HT-29 (cell line): ENCODE measurements at places on chromosomes 3 and 15.
A peak's percentile ranks its signal among the peaks of the same experiment; 100 is the strongest.

- DNase-seq = no peak
Observed at GRCh38 chr3:169886671-169887070, 16.9 kb upstream of the LRRC31 start.

- no peak for DNase-seq
Observed at GRCh38 chr3:79534727-79535126, 233.1 kb downstream of the ROBO1 start.

- DNase-seq = no peak
Observed at GRCh38 chr3:63943678-63944077, 31.5 kb upstream of the SCAANT1 start.

- DNase-seq = peak; percentile 94
Observed at GRCh38 chr3:177357352-177358090, 160.2 kb upstream of the TBL1XR1 start.

DNA sequence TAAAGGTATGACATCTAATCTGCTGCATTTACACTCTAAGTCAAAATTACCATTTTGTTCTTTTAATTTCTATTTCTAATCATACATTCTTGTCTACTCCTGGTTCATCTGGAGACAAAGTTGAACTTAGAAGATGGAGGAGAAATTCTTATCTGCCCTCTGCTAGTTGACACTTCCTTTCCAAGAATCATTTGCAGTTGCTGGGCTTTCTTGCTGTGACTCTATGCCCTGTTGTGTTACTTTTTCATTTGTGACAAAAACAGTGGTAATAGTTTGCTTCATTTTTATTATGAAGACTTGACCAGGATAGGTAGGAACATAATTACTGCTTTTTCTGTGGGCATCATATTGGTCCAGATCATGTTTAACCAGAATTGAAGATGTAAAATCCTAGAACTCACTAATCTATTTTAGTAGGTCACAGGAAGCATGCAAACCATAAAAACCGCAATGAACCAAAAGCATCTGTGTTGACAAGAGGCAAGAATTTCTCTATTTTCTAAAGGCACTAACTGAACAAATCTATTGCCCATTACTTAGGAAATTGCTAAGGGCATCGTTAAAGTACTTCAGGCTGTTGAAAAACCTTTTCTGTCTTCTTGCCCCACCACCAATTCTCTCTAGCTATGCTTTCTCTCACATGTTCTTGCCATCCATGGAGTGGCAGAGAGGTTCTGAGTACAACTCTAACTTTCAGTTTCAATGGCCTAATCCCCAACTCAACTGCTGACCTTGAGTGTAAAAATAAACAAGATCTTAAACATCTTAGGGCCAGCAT, 4.2 kb upstream of the CCR2 start:
- DNase-seq = no peak

DNA sequence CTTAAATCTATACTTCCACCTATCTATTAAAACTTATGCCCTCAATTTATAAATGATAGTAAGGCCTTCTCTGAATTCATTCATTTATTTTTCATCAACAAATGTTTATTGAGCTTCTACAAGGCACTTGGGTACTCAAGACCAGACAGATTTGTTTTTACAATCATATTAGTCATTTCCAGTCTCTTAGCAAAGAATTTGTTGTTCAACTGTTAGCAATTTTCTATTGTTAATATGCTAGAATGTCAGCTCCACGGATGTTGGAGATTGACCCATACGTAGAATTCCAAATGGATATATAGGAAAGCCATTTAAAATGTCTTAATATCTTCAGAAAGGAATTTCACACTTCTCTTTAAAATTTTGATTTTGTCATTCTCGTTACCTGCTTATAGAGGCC, 36.7 kb downstream of the ZBTB38 start:
- DNase-seq = no peak

DNA sequence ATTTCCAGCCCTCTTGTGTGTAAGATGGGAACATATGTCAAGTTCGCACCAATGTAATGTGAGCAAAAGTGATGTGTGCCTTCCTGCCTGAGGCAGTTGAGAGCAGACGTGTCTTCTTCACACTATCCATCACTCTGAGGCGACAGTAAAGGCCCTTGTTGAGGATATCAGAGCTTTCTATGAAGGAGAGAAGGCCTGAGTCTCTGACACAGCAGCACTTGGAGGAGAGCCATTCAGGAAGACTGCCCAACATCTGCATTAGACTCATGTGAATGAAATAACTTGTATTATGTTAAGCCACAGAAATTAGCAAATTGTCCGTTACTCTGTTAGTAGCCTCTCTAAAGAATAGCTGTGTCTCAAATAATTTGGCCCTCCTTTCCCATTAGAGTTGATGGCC, 108.8 kb upstream of the CCDC54 start:
- DNase-seq = no peak

DNA sequence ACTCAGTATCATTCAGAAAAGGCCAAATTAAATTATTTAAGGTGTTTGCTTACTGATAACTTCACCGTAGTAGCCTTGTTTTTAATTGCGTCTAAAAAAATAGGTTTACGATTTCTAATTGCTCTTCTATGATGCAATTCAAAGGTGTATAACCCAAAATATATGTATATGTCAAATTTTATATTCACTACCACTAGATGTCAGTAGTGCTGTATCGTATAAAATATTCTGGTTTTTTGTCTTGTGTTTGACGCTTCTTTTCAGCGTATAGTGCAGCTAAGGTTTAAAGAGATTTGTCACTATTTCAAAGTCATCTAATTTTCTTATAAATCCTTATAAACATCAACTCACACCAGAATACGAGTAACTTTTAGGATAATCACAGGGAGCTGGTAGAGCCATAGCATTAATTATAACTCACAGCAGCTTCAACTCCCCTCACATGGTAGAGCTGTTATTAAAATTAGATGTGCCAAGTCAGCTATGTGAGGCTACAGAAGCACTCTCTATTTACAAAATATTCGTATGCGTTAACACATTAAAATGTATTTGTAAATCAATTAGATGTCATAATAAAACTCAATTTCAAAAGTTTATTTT, 3.5 kb downstream of the PFN2 start:
- DNase-seq = peak; percentile 93

DNA sequence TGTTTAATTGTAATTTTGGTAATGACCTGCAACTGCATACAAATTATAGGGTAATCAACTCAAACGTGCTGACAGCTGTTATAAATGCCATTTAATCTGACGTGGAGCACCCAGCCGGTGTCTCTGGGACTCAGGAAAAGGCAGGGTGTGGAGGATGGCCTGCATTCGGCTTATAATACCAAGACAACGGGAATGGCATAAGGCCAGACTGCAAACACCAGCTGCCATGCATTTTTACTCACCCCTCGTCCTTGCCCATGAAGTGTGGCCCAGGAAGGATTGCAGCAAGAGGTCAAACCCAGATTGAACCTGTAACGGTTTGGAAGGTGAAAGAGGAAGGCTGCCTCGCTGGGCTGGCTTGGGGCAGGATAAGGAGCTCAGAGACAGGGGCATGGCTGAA, 96.4 kb downstream of the WNT7A start:
- no peak for DNase-seq

- peak; percentile 66 for DNase-seq
Observed at GRCh38 chr3:121998030-121998580, 23.9 kb downstream of the ILDR1 start.

GRCh38 chr3:94050546-94050945, 12.2 kb downstream of the DHFR2 start:
- DNase-seq = no peak

- peak; percentile 91 for DNase-seq
Observed at GRCh38 chr15:90071220-90071807, 31.0 kb downstream of the IDH2 start.

DNA sequence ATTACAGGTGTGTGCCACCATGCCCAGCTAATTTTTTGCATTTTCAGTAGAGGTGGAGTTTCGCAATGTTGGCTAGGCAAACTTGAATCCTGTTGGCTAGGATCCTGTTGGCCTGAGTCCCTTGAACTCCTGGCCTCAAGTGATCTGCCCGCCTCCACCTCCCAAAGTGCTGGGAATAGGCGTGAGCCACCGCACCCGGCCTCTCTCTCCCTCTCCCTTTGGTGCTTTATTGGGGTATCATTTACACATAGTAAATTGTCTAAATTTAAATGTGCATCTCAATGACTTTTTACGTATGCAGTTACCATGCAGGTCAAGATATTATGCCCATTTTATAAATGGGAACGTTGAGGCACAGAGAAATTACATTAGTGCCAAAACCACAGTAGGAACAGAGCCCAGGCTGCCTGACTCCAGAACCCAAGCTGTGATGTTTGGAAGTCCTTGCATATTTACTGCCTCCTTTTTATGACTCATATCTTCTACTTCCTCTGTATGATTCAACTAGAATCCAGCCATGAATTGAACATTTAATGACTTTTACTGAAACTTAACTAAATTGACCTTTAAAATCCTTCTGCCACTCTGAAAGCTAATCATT, 34.0 kb upstream of the RPP14 start:
- no peak for DNase-seq

DNA sequence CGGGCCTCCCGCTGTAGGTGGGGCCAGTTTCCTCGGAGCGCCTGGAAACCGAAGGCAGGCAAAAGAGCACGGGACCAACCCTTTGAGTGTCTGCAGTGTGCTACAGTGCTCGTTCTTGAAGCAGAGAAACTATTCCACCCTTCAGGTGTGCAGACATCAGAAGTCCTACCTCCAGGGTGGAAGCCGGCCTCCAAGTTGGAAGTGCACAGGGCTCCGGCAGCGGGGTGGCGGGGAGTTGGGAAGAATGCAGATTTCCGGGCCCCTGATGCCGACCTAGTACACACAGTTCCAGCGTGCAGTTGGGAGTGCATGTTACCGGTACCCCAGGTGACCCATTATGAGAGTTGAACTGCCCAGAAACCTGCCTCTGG, 3.0 kb downstream of the KLF13 start:
- DNase-seq = no peak

DNA sequence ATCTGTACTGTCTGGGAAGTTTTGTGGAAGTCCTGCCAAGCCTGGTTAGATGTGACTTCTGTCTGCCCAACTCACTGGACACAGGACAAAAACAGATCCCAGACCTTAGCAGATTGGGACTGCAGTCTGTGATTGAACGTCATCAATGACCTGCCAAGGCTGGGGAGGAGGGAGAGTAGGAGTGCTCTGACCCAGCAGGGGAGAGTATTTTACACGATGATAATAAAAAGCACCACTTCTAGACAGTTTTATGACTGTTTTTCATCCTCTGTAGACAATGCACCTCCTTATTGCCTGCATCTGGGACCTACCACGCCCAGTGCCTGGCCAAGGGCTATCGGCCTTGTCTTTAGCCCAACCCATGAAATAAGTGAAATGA, 102.3 kb upstream of the NR2E3 start:
- no peak for DNase-seq

- DNase-seq = no peak
Observed at GRCh38 chr15:78389322-78389721, 48.7 kb upstream of the IREB2 start.

- no peak for DNase-seq
Observed at GRCh38 chr3:141266797-141267555, 35.4 kb downstream of the PXYLP1 start.

DNA sequence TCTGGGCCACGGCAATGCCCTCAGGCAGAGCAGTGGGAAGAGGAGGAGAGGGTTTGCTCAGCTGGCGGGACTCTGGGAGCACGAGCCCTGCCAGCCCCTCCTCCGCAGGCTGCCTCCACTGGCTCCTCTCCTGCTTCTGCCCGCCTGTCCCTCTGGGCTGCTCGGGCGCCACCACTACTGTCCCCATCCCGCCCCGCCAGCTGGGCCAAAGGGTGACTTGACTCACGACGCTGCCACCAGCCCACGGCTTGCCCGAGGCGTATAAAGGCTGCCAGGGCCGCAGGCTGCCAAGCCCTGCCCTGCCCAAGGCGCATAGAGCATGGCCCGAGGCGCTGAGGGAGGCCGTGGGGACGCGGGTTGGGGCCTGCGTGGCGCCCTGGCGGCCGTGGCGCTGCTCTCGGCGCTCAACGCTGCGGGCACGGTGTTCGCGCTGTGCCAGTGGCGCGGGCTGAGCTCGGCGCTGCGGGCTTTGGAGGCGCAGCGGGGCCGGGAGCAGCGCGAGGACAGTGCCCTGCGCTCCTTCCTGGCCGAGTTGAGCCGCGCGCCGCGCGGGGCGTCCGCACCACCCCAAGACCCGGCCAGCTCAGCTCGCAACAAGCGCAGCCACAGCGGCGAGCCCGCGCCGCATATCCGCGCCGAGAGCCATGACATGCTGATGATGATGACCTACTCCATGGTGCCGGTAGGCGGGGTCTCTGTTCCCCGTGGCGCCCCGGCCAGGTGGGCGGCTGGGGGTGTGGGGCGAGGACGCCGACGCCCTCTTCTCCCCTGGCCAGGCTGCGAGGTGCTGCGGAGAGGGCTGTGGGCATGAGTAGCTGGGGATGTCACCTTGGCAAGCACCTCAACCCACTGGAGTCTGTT, at the start of gene GLDN:
GLDN (plus strand) TSS at position 290 of the 861 bp plus-strand sequence; CDS start at position 320, 30 bp downstream.
- DNase-seq = peak; percentile 34

DNA sequence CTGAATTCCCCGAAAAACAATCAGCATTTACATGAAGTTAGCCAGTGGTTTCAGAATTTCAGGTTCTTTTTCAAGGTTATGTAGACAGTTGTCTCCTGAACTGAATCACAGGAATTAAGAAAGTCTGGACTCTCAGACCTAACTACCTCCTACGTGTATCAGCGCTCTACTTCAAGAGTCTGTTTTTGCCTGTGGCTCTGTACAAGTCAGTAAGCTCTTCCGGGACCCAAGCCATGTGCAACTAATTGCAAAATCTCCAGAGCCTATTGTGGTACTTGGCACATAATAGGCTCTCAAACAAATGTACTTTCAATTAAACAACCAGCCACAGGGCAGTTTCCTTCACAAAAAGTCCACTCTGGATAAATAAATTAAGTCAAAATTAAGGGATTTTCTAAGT, 414.2 kb downstream of the PDCD6IP start:
- DNase-seq = no peak

GRCh38 chr3:52043750-52044149, 12.6 kb downstream of the DUSP7 start:
- DNase-seq = no peak

- peak; percentile 86 for DNase-seq
Observed at GRCh38 chr3:169147238-169148008, 516.1 kb downstream of the MECOM start.

DNA sequence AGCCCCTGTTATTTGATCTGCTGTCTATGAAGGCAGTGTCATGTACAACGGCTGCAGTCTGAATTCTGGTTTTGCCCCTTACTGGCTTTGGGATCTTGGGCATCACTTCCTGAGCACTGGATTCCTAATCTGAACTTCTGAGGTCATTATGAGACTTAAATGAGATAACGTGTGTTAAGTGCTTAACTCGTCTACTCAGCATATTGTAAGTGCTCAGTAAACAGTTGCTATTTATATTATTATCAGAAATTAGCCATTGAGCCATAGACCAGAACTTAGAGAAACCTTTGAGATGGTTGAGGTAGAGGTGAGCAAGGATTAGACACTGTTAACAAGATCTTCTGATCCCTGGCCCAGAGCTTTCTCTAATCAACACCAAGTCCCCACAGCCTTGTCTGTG, 284.1 kb upstream of the ONECUT1 start:
- no peak for DNase-seq

DNA sequence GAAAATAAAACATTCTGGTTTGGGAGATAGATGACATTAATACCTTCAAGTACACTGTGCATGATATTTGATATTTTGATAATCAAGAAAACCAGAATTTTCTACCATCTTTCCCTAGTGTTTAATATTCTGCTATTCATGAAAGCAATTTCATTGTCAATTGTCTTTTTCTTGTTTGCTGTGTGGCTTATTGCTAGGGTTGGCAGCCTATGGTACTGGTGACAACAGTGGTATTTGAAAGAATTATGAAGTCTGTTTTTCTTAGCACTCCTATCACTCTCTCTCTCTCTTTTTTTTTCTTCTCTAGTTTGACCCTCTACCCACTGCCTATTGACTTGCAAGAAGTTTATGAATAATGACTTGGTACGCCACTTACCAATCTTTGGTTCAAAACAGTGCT, 15.4 kb downstream of the RNF13 start:
- no peak for DNase-seq
